ENCODE measurements at places on chromosomes 1 and 21.

- DNase-seq, result no peak
Measured at GRCh38 chr1:172363852-172364251, 56.6 kb upstream of the C1orf105 start.

- peak; percentile 3 for DNase-seq
Measured at GRCh38 chr1:67675800-67676199, 9.2 kb upstream of the GADD45A start.

DNA sequence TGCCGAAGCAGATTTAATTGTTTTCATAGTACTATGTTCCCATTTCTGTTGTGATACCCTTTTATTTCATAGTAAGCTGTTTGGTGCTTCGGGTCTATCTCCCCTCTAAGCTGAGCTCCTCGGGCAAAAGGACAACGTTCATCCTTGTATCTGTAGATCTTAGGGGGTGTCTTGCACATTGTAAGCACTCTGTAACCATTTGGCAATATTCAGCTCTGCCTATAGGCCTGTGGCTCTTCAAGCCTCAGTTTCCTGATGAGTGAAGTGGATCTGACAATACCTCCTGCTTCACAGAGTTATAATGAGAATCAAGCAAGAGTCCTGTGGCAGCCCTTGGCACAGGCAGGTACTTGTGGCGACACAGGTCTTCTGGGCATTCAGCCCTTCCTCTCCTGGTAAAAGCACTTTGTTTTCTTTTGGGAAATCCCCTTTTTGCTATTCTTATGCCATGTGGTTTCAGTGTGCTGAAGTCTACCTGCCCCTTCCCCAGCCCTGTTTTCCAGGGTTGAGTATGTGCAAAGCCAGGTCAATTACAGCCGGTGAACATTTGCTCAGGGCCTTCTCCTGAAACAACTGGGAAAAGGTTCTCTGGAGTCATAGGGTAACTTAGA is 8.5 kb upstream of the EXO1 start:
- no peak for DNase-seq

DNA sequence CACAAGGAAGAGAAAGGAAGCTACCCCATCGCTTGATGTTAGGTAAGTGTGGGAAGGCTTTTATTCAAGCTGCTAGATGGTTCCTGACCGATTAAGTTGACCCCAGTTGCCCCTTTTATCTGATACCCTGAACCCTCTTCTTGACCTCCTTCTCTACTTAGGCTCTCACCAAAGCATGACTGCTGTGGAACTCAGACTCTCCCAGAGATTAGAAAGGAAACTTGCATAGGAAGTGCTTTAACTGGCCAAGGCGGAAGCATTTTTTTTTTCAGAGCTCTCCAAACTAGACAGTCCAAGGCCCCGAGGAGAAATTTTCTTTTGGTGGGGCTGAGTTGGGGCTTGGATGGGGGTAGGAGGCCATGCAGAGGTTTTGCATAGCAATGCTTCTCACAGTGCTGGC is 101.3 kb upstream of the USP24 start:
- no peak for DNase-seq

- no peak for DNase-seq
Measured at GRCh38 chr21:45613881-45614280, 29.6 kb upstream of the PCBP3 start.

DNA sequence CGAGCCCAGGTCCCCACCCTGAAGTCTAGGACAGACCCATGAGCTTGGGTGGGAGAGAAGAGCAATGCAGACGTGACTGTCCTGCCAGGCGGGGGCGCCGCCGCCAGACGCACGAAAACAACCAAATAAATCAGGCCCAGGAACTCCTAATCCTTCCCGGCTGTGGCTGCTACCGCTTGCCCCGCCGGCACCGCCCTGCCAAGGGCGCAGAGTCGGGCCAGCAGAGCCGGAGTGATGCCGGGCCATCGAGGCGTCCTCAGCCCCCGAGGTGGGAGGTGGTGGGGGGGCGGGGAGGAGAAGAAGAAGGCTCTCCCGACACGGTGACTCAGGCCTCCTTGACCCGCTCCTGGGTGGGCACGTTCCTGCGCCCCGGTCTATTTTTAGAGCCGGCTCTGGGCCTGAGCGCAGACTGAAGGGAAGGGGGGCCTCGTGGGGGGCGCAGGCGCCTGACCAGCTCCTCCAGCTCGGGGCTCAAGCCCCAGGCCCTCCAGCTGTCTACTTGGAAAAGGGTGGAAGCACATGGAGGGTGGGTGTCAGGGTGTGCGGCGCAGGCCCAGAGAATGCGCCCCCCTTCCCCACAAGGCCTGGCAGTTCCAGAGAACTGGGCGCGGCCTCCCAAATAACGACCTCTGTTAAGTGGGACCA is 10.7 kb upstream of the COL16A1 start:
- no peak for DNase-seq

- DNase-seq, result no peak
Measured at GRCh38 chr1:175882192-175882591, 138.8 kb upstream of the TNR start.

- no peak for DNase-seq
Measured at GRCh38 chr1:37764414-37764825, 500 bp downstream of the EPHA10 start.

DNA sequence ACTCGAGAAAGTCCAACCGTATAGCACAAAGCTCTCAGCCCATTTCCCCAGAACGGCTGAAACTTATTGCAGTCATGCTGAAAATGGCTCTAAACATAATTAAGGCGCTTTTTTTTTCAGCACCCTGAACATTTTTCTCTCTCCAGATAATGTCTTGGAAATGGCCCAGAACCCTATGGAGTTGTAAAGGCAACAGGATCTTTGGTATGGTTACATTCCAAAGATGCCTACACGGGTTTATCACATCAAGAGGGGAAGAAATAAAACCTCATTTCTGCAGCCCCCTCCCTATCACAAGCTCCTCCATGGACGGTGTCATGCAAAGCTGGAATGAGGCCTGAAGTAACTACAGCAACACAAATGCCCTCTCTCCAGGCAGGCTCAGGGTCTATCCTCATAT is 126.4 kb upstream of the GALNT2 start:
- DNase-seq, result no peak

DNA sequence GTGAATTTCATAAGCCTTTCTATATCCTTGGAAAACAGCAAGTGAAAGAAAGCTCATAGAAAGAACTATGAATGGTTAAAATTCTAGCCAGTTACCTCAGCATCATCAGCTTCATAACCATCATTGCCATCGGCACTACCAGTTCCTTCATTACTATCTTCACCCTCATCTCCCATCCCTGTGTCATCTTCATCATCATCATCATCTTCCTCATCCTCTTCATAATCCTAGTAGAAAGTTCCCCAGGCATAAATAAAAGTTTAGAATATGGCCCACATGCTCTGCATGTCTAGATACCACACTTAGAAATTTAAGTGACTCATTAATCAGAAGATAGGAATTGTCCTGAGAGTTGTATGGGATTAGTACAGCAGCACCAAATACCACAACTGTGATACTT is 49.0 kb downstream of the TPR start:
- no peak for DNase-seq

DNA sequence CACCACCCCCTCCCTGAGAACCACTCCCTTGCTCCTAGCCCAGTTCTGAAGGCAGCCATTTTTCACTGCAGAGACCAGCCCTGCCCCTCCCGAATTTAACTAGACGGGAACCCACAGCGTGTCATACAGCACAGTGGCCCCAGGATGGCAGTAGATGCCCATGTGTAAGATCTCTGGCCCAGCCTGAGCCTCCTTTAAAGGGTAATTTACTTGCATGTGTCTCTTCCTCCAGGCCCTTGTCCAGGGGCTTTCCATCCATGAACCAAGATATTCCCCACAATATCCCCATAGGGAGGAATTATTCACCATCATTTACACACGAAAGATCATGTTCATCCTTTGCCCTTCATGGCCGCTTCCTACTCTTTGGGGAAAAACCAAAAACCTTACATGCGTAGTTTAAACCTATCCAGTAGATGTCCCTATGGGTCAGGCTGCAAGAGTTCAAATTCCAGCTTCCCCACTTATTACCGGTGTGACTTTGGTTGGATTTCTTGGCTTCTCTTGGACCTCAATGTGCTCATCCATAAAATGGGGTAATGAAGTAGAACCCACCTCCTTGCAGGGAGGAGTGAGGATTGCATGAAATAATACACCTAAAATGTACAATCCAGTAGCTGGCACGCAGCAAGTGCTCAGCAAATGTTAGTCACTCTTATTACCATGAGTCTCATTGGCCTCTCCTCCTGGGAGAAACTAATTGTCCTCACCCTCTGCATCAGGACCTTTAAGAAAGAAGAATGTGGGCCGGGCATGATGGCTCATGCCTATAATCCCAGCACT is 4.0 kb upstream of the LACTBL1 start:
- DNase-seq, result peak; percentile 10

Measured in anterior cingulate cortex (tissue), 58 donors.